Activated CD4-positive, alpha-beta T cell treated with anti-CD3 and anti-CD28 coated beads, Interleukin-2, Interleukin-6, amounts not matched to agents 100 ng/mL and 50 ng/mL, durations not matched to agents 16 hours and 8 hours (primary cell): ENCODE measurements at places on chromosomes 2 and 18.
A peak's percentile ranks its signal among the peaks of the same experiment; 100 is the strongest.

DNA sequence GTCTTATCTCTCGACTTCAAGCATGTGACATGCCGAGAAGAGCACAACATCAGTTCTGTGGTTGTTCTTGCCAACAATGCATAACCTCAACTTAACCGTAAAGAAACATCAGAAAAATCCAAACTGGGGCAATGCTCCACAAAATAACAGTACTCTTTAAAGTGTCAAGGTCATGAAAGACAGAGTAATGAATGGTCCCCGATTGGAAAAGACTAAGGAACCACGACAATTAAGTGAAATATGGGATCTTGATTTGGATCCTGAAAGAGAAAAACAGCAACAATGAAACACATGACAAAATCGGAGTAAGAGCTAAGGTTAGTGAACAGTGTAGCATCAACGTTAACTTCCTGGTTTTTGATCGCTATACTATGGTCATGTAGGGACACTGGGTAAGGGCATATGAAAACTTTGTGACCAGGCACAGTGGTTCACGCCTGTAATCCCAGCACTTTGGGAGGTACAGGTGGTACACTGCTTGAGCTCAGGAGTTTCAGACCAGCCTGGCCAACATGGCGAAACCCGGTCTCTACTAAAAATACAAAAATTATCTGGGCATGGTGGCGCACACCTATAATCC, 55.2 kb downstream of the UNC50 start:
- DNase-seq: peak; percentile 48

GRCh38 chr18:21454725-21455124, 145.8 kb downstream of the ESCO1 start:
- no peak for DNase-seq

DNA sequence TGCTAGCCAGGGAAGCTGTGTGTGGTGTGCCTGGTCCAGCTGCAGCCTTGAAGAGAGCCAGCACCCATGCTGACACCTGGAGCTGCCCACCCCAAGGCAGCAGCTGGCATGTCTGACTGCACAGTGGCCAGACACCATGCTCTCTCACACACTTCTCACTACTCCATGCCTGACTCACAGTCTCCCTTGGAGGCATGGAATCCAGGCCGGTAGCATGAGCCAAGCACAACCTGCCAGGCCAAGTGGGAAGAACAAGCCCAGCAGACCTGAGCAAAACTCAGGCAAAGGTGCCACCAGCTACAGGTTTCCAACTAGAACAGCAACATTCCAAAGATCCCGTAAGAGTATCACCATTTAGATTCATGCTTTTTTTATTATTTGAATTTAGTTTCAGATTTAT, 625.3 kb upstream of the LRRTM4 start:
- no peak for DNase-seq

DNA sequence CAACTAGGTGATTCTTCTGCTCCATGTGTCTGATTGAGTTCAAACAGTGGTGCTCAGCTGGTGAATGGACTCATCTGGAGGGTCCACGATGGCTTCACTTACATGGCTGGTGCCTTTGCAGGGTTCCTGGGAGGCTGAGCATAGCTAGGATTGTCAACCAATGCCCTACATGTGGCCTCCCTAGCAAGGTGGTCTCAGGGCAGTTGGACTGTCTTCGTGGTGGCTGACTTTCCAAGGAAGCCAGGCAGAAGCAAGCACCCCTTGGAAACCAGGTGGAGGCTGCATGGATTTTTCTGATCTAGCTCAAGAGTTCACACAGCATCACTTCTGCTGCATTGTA, 6.8 kb downstream of the IL1R2 start:
- DNase-seq: no peak
